ENCODE measurements at places on chromosomes 5 and 9.

DNA sequence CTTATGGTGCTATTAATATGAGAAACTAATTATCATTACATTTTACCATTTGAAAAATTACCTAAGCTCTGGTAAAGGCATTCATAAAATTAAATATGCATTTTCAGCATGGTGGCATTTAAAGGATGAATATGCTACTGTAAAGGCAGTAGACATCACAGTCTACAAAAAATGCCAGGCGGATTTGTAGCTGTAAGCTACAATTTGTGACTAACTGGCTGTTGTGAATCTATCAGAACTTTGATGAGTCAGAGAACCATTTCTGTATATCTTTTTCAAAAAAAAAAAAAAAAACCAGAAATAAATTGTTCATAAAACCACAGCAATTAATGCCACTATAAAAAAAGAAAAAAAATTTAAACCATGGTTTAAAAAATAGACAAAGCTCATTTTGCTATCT, 186.3 kb downstream of the NFIB start:
- no peak for DNase-seq

- no peak for DNase-seq
These were observed 245.8 kb upstream of the GAS1 start for GRCh38 chr9:87193151-87193550.

DNA sequence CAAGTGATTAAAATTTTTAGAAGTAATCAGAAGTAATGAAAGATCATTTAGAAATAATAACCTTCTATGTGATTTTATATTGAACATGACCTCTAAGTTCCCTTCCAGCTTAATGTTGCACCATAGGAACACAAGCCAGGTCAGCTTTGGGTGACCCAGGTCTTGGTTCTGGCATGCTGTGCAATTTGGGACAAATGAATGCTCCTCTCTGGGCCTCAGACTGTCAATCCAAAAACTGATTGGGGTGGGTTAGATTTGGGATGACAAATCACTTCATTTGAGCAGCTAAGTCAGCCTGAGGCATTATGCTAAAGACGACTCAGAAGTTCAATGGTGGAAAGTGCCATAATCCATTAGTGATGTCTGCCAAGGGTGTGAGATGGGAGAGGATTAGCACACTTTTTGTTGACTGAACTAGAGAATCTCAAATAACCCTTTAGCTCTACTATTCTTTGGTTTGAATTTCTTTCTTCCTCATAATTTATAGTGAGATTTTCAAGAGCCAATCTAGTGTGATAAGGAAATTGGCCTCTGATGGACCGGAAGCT, 60.7 kb upstream of the BOD1 start:
- no peak for DNase-seq

- DNase-seq, result no peak
These were observed 95.9 kb upstream of the SPRY4 start for GRCh38 chr5:142420561-142421227.

GRCh38 chr5:150394131-150394530, 18.6 kb downstream of the CD74 start:
- no peak for DNase-seq

- no peak for DNase-seq
These were observed 381 bp downstream of the NR2F1 start for GRCh38 chr5:93583439-93583767.
